NCI-H2081 (cell line): ENCODE measurements at places on chromosomes 11 and 22.

GRCh38 chr11:10900681-10901415 lies 43.0 kb upstream of the ZBED5 start:
- no peak for DNase-seq

DNA sequence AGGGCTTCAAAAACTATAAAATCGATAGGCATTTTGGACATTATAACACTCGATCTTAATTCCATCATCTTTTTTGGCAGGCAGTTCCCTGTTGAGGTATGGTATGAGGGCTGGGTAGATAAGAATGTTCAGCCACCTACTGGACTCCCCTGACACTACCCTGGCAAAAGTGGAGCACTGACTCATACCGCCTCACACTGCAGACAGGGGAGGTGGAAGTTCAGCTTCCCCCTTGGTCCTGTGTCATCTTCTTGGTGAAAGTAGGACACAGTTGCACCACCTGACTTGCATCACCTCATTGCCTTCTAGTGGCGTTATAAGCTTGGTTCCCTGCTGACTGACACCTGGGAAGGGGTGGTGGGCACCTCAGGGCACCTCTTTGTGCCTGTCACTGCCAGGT lies 30.4 kb downstream of the PAAF1 start:
- no peak for DNase-seq

- no peak for DNase-seq
Observed at GRCh38 chr11:102244681-102245409, 72.4 kb upstream of the BIRC3 start.

DNA sequence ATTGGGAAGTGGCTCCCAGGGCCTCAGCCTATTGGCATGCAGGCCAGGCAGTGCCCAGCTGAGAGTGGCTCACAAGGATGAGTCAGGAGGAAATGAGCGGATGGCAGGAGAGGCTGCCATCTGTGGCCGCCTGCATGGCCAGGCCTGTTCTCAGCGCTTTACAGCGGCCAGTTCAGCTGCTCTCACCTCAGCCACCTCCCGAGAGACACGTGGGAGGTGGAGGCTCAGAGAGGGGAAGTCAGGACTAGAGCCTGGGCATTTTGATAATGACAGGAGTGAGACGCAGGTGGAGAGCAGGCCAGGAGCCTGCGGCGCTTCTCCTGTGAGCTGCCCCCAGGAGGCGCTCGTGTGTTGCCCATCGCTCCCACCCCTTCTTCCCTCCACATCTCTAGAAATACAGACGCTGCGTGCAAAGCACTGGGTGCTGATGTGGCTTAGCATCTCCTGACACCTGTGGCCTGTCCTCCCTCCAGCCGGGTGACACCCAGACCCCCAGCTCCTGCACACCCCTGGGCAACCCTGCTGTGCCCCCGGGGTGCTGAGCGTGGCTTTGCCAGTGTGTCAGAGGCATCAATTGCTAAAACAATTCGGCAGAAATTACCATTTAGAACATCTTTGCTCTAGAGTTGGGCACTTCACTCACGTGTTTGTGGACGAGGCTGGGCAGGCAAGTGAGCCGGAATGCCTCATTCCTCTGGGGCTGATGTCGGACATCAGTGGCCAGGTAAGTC lies 21.4 kb upstream of the PANX2 start:
- DNase-seq = peak; percentile 43

- DNase-seq = no peak
Observed at GRCh38 chr22:26798462-26799065, 141.2 kb downstream of the MIAT start.

DNA sequence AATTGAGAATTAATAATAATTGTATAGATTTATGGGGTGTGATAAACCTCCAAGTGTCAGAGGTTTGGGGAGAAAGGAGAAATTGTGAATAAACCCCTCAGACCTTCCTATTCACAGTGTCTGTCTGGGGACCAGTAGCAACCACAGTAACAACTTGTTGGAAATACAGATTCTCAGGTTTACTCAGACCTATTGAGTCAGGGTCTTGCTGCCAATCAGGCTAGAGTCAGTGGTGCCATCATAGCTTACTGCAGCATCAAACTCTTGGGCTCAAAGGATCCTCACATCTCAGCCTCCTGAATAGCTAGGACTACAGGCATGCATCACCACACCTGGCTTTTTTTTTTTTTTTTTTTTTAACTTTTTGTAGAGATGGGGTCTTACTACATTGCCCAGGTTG lies 17.3 kb downstream of the SLC3A2 start:
- no peak for DNase-seq

DNA sequence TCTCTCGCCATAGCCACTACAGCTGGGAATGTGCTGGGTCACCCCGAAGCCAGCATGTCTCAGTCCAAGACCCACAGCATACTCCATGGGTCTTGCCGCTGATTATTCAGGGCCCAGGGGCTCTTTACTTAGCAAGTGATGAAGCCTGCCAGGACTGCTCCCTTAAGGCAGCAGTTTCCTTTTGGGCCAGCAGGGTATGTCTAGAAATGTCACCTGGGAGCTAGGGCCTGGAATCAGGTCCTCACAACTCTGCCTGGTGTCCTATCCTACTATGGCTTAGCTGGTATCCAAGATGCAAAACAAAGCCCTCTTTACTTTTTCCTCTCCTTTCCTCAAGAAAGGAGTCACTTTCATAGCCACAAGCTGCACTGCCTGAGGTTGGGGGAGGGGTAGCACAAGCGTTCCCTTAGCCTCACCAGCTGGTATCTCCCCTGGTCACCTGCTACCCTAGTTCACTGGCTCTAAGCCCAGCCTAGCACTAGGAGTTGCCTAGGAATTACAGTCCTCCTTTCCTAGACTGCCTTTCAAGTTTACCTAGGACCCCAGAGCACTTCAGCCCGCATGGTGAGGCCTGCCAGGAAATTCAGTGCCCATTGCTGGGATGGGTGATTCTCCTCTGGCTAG lies 22.6 kb upstream of the NCR3LG1 start:
- peak; percentile 13 for DNase-seq

DNA sequence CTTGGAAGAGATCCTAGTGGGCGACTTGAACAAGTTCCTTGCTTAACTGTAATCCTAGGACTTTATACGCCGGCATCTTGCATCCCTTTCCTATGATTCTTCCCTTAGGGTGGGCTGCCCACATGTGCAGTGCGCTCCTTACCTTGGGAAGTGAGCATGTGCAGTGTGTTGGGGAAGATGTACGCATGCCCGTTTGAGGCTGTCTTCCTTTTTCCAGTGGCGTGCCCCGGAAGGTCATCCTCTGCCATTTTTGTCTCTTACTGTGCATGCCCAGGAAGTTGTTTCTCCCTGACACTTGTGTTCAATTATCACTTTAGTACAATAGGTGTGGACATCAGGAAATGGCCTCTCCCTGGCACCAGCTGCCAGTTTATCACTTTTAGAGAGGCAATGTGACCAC lies 936.5 kb downstream of the TBC1D22A start:
- no peak for DNase-seq

GRCh38 chr22:19325296-19325948 lies 33.9 kb upstream of the CLTCL1 start:
- DNase-seq = no peak

DNA sequence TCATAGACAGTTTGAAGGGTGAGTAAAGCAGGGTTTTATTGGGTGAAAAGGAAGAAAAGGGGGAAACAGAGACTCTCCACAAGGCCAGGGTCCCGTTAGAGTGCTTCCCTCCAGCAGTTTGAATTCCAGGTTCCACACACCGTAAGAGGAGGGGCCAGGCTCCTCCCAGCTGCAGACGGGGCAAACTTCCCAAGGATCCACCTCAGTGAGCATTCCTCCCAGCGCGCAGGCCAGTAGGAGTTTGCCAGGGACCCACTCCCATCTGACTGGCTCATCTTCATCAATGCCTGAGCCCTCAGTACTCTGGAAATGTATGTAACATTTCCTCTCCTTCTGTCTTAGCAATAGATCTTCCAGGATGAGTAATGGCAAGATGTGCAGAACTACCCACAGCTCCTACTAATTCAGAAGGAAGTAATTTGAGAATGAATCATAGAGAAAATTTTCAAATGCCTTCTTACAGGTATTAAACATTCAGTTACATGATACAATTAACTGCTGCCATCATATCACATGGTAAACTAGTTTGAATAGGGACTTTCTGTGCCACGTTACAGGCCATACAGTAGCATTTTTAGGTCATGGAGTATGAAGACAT lies 34.0 kb upstream of the TRPC6 start:
- no peak for DNase-seq

DNA sequence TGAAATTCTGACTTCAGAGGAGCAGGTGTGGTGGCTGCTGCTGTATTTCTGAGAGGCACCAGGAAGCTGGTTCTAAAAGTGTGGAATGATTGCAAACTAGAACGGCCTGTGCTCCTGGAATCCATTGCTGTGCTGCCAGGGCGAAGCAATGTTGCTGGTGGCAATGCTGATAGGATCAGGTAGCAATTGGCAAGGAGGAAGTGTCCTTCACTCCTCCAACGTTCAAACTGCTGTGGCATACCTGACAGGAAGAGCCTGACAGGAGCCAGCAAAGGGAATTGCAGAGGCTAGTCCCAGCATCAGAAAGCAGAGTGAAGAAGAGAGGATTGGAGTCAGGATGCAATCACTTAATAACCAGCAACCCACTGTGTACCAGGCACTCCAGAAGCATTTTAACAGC lies 118.2 kb downstream of the FAR1 start:
- no peak for DNase-seq

DNA sequence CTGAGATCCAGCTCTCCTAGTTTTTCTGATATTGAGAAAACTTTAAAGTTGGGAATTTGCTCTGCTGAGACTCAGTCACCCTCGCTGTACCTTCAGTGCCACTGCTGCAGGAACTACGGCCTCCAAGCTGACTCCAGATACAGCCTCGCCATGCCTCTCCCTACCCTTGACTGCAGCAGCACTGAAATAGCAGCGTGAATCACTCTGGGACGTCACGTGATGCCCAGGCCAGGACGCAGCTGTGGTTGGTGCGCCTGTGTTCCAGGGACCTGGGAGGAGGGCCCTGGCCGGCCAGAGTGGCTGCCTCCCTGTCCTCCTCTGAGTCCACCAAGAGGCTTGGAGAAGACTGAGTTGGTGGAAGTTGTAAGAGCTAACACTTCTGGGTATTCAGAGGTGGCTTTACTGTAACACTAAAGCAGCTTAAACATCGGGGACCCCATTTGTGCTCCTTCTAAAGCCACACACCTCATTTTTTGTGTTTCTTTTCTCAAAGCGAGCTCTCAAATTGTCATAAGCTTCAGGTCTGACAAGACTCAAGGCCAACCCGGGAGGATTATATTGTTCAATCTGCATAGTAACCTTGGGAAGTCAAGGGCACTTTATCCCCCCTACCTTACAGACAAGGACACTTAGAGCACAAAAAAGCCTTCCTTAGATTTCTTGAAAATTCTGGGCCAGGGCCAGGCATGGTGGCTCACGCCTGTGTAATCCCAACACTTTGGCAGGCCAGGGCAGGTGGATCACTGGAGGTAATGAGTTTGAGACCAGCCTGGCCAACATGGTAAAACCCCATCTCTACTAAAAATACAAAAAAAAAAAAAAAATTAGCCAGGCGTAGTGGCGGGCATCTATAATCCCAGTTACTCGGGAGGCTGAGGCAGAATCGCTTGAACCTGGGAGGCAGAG lies 4.2 kb upstream of the STIP1 start:
- peak; percentile 46 for DNase-seq

DNA sequence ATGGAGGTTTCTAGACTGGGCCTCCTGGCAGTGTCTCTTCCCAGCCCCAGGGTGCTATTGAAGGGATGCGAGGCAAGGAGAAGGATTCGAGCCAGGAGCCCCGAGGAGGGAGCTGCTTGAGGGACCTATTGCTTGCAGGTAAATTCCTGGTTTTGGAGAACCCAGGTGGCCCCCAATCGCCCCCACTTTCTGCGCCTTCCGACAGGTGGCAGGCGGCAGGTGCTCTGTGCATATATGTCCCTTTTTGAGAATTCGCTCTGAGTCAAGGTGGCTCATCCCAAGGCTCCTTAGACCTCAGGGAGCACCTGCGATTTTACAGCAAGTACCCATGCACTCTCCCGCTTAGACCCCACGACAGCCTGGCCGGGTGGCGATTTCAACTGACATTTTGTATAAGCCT lies 40.3 kb upstream of the SHISAL1 start:
- DNase-seq = no peak

GRCh38 chr11:92850296-92850826 lies 119.1 kb upstream of the MTNR1B start:
- DNase-seq = no peak

- no peak for DNase-seq
Observed at GRCh38 chr11:78265326-78265725, 76.6 kb downstream of the USP35 start.

DNA sequence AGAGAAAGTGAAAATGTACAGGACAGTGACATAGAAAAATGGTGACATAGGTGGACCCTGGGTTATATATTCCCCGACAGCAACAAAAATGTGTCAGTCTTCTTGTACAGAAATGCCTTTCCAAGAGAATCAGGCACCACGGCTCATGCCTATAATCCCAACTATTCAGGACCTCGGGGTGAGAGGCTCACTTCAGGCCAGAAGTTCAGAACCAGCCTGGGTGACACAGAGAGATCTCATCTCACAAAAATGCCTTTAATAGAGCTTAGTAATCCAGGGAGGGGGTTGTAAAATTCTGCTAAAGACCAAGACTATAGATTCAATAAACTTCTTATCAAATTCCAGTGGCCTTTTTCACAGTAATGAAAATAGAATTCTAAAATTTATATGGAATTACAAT lies 10.7 kb downstream of the ZNF195 start:
- DNase-seq = no peak

- DNase-seq = no peak
Observed at GRCh38 chr22:32788904-32789624, 12.4 kb upstream of the TIMP3 start.

DNA sequence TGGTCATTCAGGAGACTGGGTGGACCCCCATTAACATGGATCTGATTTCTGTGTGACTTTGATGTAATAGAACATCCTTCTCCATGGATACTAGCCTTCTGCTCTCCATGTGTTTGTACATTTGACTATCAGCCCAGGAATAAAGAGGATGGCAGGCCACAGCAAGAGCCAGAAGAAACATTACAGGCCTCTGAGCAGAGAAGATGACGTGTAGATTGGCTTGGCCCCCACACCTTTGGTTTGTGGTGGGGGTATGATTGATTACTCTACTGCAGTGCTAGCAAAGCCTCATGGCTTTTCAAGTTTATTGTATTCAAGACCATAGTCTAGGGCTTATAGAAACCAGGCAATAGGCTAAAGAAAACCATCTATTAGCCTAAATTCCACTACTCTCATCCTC lies 77.0 kb downstream of the GRAMD1B start:
- DNase-seq = no peak

DNA sequence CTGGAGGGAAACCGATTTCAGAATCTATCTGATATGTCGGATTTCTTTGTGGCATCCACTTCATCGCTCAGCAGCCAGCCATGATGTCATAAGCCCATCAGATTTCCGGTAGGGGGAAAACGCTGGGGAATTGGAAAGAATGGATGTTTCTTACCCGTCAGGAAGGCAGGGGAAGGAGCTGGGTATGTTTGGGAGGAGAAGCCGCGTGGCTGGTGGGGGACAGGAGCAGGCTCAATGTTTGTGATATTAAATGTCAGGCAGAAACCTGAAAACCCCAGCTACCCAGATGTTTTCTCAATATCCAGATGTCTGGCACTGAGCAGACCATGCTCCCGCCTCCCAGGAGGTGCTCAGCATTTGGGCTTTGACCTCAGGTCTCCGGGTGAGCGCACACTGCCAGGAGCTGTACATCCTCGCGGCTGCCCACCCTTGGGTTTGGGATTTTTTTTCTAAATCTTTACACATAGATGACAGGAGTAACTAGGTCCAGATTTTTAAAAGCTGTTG lies 67.5 kb downstream of the NFAM1 start:
- no peak for DNase-seq

GRCh38 chr11:297051-297585 lies 2.2 kb downstream of the IFITM5 start:
- DNase-seq = no peak

GRCh38 chr22:37119872-37120271 lies 10.4 kb upstream of the TMPRSS6 start:
- no peak for DNase-seq
